ENCODE measurements at places on chromosomes 6 and 20.

- no peak for DNase-seq
These were observed 124.4 kb downstream of the TRMT11 start for GRCh38 chr6:126110512-126111270.

GRCh38 chr6:132192631-132193030 is 208.6 kb downstream of the MOXD1 start:
- DNase-seq: no peak

DNA sequence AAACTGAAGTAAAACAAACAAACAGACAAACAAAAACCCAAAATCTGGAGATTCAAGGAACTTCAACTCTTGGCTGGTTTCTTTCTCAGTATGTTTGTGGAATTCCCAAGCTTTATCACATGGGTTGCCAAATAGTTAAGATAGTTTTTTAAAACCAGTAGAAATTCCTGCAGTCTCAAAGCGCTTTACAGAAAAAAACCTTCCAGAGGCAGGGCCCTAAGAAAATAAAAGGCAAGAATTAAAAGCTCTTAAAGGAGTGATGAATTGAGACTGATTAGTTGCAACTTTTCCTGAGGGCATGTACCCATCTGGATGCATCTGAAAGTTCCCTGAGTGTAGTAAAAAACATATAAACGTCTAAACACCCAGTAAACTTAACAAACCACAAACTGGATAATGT is 25.9 kb upstream of the PTCHD4 start:
- no peak for DNase-seq

DNA sequence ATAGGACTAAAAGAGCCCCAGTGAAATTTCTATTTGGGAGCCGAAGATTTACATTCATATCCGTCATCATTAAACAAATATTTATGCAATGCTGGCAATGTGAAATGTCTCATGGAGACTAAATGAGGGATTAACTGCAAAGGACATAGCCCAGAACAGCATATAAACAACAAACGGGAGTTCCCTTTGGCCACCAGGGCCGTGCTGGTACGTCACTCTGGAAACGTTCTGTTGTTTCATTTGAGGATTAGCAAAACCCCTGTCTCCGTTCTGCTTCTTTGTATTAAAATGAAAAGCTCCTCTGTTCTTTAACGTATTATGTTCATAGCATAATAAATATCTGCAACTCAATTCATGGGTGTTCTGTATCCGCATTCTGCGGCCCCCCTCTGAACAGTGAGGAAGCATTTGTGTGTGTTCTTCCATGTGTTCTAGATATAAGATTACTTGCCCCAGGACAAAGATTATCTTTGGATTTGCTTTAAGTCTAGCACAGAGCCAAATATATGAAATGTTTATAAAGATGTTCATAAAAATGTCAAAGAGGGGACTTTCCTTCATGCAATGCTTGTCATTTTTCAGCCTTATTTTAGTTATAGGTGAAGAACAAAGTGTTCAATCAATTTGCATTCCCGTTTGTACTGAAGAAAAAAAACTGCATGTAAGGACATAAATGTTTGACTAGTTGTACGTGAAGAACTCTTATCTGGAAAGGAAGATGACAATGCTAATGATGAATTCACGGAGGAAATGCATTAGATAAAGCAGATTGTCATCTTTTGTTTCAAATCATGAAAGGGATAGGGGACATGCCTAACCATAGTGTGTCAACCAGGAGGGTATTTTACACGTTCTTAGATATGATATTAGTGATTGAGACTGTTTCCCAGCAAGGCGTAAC is 90.0 kb upstream of the TNFAIP3 start:
- DNase-seq: peak; percentile 81

DNA sequence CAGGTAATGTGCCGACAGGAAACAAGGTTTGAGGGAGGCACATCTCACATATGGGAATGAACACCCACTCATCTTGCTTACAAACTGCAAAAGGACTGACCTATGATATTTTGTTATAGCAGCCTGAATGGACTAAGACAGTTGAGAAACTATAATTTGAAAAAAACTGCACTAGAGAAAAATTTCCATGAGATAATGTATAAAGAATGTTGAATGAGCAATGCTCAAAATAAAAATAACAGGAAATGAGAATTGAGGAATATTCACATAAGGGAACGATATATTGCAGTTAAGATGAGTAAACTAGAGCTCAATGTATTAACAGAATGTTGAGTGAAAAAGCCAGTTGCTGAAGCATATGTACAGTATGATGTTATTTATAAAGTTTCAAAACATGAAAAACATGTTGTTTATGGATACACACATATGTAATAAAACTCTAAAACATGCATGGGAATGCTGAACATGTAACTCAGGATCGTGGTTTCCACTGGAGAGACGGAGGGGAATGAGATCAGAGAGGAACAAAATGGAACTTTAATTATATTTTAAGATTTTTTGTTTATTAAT is 6.3 kb upstream of the TBC1D22B start:
- DNase-seq: no peak
